ENCODE measurements at places on chromosomes 3 and 15.

DNA sequence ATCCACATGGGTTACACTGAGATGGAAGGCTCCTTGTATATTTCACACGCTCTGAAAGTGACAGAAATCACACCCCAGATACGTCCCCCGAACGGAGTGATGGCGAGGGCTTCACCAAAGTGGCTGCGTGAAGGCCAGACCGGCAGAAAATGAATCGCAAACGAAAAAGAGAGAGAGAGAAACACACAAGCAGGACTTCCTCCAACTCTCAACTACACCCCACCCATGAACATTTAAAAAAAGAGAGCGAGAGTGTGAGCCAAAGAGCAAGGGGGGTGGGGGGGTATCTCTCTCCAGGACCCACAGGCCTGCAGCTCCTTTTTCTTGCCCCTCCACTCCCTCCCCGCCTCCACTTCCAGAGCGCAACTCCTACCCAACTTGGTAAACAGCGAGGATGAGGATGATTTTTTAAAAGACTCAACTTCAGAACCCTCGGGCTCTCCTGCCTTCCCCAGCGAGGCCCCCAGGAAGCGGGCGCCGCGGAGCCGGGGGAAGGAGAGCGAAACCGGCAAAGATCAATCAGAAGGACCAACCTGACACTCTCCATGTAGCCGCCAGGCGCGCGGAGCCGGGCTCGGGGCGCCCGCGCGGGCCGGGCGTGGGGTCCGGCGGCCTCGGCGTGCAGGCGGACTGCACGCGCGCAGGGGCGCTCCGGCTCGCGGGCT is 519.1 kb downstream of the FOXP1 start:
- DNase-seq: peak; percentile 66

GRCh38 chr15:79082363-79083070 is 8.1 kb downstream of the RASGRF1 start:
- no peak for DNase-seq

DNA sequence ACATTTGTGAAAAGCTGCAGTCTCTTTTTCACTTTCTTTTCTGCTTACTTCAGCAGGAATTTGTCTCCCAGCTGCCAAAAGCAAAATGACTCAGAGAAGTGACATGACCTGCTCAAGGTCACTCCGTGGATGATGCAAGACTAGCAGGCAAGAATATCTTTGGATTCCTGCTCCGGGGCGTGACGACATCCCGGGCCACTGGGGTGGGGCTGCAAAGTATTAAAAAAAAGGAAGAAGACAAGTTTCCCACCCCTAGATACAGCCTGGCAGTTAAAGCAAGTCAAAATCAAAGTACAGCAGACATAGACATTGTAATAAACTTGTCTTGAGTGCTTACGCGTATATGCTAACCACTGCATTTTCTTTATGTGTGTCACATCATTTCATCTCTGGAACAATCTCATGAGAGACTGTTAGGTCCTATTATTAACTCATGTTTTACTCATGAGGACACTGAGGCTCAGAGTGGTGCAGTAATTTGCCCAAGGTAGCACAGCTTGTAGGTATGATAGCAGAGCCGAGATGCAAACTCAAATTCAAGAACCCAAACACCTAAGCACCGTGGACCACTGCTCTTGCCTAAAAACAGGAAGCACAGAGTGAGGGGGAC is 485.2 kb upstream of the PROK2 start:
- DNase-seq: peak; percentile 84

DNA sequence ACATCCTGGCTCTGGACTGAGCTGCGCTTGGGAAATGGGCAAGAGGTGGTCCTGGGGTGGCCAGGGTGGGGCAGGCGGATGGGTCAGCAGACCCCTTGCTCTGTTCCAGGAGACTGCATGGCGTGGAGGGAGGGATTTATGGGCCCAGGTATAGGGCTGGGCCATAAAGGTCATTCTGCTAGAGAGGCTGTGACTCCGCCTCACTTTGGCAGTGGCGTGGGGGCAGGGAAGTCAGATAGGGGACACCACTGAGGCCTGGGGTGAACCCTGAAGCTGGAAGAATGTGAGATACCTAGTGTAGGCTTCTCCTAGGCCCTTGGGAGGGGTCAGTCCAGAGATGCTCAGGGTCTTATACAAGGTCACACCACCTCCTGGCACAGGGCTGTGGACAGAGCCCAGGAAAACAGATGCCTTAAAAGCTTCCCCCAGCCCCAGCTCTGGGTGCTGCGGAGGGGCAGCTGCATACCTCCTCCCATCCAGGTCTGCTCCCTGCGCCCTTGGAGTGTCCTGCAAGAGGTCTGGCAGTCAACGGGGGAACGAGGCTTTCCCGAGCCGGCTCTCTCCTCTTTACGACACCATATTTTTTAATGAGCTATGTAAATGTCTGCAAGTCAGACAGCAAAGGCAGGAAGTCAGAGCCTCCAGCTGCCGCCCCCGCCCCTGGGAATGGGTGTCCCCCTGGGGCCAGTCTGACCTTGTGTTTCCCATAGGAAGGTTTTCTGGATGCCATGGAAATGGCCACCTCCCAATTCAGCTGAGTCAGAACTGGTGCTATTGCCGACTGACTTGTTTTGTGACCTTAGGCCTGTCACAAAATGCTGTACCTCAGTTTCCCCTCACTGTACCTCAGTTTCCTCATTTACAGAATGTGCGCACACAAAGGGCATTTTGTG is 26.3 kb downstream of the LINGO1 start:
- DNase-seq: no peak

DNA sequence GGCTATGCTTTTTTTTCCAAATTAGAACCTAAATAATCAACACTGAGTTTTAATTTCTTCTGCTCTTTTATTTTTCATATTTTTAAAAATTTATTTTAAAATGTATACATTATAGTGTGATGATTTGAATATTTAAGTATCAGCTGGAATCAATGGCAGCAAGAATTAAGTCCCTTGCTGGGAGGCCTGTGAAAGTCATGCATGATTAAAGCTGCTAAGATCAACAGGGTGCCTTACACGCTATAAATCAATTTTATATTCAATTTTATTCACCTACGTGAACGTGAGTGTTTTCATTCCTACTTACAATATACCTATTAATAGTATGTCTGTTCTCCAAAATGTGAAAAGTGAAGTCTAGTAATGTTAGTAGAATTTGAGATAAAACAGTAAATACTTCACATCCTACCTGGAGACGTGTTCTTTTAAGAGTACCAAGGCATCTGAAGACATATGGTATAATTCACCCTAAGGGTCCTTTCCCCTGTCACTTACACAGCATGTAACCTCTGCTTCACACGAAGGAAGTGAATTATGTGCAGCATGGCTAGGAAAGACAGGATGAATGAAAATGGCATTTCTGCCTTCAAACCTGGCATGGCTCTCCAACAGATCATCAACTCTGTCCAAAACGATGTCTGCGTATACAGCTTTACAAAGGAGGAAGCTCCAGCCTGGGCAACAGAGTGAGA is 640.4 kb upstream of the ROBO1 start:
- DNase-seq: no peak

DNA sequence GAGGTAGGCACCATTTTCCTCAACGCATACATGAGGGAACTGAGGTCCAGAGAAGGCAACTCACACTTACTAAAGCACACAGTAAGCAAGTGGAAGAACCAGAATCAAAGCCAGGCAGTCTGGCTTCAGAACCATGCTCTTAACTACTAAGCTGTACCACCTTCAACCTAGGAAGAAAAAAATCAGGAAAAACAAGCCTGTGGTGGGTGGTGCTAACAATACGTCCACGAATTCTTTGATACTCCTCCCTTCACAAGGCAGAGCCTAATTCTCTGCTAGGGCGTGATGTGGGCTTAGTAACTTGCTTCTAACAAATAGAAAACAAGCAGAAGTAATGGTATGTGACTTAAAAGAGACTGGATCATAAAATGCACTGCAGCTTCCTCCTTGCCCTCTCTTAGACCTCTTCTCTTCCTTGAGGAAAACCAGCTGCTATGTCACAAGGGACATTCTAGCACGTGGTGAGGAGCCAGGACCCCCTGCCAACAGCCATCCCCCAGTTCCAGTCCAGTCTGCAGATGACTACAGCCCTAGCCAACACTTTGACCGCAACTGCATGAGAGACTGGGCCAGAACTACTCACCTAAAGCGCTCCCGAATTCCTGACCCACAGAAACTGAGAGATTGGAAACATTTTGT is 36.9 kb downstream of the HACD2 start:
- no peak for DNase-seq

DNA sequence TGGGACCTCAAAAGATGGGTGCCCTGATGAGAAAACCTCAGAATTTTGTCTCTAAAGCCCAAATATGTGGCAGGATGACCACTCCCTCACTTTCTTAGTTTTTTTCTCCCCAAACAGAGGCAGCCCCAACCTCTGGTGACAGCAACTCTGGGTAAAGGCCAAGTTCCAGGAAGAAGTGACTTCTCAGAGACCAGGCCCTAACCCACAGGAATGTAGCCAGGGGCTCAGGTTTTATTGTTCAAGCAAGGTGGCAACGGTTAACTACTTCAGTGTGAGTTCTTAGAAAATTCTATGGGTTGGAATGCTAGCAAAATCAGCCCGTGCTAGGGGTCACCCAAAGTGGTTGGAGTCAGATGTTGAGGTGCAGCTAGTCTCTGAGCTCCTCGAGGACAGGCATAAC is 5.1 kb upstream of the DNAJA4 start:
- DNase-seq: no peak

GRCh38 chr3:9074079-9074478 is 110.8 kb upstream of the RAD18 start:
- no peak for DNase-seq

GRCh38 chr3:124428372-124429128 is 301.7 kb upstream of the UMPS start:
- DNase-seq: no peak

DNA sequence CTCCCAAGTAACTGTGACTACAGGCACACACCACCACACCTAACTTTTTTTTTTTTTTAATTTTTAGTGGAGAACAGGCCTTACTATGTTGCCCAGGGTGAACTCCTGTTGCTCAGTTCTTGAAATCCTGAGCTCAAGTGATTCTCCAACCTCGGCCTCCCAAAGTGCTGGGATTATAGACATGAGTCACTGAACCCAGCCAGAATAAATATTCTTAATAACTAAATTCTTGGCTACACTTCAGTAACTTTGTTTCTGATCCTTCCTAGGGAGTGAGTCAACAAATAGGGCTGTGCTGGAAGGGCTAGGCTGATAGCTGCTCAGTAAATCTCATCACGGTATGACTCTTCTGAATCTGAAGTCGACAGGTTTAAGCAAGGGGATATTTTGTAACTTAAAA is 56.6 kb downstream of the P3H2 start:
- DNase-seq: no peak

DNA sequence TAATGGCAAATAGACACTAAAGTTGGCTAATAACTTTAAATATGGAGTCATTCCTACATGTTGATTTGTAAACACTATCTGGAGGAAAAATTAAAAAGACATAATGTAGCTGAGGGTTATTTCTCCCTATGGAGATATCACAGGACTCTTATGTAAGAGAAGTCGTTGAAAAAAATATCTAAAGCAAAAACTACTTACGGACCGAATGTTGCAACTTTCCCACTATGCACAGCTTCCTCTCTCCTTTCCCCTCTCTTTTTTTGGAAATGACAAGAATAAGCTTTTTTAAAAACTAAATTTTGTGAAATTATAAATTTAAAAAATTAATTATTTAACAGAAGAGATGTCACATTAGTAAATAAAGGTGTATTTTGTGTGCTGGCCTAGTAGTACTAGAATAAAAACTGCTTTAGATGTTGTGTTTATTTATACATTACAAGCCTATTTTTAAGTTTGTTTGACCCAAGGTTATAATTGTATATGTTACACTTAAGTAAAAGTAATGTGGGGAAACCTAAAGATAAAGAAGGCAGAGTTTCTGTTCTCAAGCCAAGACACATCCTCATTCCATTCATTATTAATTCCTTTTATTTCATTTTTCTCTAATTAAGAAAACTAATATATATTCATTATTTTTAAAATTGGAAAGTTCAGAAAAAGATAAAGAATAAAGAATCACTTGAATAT is 20.7 kb upstream of the PPARG start:
- no peak for DNase-seq

DNA sequence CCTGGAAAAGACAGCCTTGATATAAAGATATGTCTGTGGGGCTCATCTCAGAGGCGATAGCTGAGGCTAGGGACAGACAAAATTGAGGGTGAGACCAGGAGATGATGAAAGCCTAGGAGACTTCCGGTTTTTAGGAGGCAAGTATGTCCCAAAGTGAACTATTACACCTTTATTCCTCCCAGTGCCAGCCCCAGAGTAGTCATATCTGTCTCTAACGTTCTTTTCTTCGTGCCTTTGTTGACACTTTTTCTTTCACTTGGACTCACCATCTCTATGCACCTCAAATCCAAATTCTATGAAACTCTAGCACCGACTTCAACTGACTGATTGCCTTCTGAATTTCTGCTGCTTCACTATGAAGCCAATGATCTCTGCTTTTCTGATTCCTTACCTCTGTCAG is 93.8 kb upstream of the RASGRP1 start:
- DNase-seq: no peak

DNA sequence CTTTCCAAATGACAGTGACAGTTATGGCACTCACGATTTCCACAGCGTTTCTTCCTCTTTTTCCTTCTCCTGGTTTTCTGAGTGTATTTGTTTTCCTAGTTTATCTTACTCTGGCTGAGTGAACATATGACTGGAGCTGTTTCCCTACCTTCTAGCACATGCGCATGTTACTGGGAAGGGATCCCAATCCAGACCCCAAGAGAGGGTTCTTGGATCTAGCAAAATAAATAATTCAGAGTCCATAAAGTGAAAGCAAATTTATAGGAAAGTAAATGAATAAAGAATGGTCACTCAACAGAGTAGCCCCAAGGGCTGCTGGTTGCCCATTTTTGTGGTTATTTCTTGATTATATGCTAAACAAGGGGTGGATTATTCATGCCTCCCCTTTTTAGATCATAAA is 23.8 kb downstream of the METTL6 start:
- no peak for DNase-seq

DNA sequence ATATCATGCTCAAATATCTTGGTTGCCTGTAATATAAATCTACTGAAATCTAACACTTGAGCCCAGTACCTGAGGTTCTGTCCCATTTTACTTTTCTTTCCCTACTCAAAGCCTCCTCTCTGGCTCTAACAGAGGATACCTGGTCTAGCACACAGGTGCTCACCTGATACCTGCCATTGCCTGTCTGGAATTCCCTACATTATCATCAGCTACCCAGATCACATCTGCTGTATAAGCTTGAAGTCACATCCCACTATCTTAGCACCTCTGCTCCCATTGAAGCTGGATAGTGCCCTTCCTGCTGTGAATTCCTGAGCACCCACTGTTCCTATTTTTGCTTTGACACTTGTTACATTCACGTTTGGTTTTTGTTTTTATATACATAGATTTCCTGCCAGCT is 30.5 kb downstream of the GYG1 start:
- DNase-seq: no peak

GRCh38 chr3:61283876-61284275 is 32.6 kb upstream of the FHIT start:
- DNase-seq: no peak

DNA sequence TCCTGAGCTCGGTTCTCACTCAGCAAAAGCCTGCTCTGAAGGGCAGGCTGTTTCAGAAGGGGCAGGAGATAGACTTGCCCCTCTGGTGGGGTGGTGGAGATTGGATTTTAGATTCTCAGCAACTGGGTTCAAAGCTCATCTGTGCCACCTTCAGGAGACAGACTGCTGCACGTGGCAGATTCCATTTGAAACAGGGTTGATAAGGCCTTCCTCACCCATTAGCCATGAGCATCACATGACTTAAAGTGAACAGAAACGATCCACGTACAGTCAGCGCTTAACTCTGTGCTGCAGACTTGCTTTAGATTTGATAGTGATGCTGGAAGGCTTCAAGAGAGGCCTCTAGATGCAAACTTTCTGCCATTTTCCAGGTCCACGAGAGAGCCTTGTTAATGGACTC is 35.0 kb upstream of the MGLL start:
- DNase-seq: no peak
